K562 (cell line): ENCODE measurements at places on chromosomes 5 and 9.

DNA sequence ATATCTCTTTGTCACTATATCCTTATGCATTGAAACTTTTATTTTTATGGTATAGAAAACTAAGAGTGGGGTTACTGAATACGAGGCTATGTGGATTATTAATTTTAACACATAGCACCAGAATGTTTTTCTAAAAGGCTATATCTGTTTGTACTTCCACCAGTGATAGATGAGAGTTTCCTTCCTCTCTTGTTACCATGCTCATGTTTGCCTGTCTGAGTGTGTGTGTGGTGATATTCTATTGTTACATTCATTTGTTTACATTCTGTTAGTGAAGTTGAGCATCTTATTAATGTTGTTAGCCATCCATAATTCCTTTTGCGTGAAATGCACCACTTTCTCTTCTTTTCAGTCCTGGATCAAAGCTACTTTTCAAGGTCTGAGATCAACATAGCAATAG is 54.1 kb upstream of the ALDH1A1 start:
- no peak for DNase-seq

GRCh38 chr9:22053178-22053577 is 44.1 kb upstream of the CDKN2B start:
- no peak for DNase-seq

DNA sequence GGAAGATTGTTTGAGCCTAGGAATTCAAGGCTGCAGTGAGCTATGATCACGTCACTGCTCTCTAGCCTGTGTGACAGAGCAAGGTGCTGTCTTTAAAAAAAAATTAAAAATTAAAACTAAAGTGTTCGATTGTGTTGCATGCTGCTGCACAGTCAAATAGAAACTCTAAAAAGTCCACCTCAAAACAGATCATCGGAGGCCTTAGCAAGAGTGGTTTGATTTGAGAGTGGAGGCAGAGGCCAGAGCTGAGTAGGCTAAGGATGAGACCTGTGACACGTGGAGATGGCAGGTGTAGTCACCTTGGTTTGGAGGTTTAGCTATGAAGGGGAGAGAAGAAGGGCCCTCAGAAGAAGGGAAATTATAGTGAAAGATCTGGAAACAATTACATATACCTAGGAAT is 2.8 kb upstream of the PTPDC1 start:
- no peak for DNase-seq

GRCh38 chr5:92494508-92494907 is 1086.5 kb downstream of the NR2F1-AS1 start:
- no peak for DNase-seq

GRCh38 chr9:81492710-81493447 is 196.5 kb downstream of the TLE1 start:
- DNase-seq = no peak

GRCh38 chr5:36596247-36596646 is 10.2 kb upstream of the SLC1A3 start:
- no peak for DNase-seq

DNA sequence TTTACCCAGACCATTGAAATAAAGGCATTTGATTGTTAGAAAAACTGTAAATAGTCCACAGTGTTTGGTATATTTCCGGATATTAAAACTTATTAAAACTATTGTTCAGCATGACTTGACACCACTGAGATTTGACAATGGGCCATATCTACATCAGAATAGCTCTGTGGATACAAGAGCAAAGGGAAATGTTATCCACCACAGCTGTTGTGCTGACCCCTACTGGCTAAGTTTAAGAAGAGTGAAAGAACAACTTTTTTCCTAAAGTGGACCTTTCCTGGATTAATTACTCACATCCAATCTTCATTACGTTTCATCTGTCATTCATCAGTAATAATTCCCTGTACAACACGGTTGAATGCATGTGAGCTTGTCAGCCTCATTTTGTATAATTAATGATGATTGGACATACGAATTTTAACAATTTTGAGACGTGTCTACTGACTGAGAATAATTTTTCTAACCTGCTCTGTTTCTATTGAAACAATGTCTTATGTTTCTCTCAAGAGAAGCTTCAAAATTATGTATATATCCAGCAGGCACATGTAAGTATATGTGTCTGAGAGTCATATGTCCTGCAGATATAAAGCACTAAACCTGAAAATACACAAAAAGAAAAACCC is 1952.6 kb downstream of the MAT2B start:
- no peak for DNase-seq

DNA sequence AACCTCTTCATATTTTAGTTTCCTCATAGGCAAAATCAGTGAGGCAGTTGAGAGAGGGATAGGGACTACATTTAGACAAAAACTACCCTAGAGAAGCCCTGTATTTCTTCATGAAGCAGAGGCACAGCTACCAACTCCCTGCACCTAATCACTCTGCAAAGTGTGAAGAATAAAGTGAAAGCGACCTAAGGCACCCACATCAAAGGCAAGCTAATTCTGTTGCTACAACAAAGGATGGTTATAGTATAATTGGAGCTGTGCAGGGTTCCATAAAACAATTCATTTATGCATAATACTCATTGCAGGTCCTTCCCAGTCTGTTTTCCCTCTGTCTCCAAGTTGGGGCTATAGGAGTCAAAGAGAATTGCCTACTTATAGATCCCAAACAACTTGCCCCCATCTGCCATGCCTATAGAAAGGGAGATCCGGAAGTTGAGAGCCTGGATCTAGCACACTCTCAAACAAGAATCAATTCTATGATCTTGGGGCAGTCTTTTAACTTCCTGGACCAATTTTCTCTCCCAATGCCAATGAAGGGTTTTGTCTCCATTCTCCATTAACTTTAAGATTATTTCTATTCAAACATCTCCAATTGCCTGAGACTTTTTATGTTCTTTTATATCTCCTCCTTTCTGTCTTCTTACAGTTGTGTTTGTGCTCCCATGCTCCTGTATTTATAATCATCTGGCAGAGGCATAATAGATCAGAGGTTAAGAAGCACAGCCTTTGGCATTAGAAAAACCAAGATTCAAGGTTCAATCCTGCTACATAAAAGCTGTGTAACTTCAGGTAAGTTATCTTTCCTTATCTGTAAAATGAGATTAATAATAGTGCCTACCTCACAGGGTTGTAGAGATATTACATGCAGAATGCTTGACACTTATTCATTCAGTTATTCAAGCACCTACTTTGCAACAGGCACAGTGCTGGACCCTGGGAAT is 56.0 kb upstream of the PTGER4 start:
- DNase-seq = no peak

DNA sequence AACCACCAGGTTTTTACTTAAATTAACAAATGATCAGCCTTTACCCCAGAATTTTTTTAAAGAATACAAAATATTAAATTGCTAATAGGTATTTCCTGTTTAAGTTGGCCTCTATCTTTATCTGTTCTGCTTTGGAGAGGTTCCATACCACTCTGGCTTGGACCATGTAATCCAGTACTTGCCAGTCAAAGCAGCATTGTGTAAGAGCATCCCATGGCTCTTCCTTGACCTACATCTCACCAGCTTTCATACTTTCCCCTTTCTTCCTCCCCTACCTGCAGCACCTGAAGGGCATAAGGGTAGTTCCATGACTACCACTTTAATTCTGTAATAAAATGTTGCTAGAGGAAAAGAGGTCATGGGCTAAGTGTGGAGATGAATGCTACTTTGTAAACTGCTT is 140.8 kb upstream of the MTAP start:
- DNase-seq = no peak

- no peak for DNase-seq
Observed at GRCh38 chr5:1777281-1778137, 22.1 kb downstream of the MRPL36 start.

GRCh38 chr9:124332361-124333202 is 74.8 kb downstream of the NEK6 start:
- DNase-seq = no peak

DNA sequence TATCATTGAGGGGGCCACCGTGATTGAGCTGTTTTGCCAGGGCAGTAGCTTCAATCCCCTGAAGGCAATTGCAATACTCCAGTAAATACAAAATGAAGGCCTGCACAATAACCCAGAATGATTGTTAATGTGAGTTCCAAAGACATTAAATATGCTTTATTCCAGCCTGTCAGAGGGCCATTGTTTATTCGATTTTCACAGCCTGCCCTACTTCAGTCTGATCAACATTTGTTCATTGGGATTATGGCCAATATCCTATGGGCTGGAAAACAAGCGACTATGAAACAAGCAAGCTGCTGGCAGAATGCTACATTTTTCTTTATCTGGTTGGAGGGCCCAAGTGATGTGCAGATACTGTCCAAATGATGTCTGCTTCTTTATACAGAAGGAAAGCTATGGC is 543.1 kb downstream of the TLE1 start:
- DNase-seq = no peak

GRCh38 chr5:72608297-72608696 is 101.1 kb upstream of the ZNF366 start:
- no peak for DNase-seq

DNA sequence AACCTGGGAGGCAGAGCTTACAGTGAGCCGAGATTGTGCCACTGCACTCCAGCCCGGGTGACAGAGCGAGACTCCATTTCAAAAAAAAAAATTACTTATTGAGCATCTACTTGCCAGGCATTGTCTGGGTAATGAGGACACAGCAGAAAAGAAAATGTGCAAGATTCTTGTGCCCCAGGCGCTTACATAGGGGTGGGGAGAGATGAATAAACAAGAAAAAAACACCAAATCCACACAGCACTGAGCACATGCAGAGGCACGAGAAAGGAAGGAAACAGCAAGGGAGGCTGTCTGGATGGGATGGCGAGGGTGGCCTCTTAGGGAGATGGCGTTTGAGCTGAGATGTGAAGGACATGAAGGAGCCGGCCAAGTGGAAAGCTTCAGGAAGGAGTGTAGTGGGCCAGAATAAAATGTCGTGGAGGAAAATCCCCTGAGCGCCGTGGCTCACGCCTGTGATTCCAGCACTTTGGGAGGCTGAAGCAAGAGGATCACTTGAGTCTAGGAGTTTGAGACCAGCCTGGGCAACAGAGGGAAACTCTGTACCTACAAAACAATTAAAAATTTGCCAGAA is 13.9 kb downstream of the DYNC2I2 start:
- DNase-seq = no peak

- DNase-seq = no peak
Observed at GRCh38 chr5:16812911-16813310, 123.2 kb downstream of the MYO10 start.

DNA sequence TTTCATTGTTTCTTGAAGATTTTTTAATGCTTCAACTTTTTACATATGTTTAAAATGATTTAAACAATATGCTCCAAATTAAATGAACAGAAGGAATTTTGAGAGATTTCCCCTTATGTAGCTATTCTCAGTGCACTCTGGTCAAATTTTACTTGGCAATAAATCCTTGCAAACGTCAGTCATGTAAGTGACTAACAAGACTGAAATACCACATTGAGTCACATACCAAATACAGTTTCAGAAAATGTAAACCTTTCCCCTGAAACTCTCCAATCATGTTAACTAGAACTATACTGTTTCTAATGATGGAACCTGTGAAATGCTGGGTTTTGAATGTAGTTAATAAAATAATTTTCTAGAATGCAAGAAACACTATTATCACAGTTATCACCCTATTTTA is 29.6 kb downstream of the SAR1B start:
- DNase-seq = no peak
